ENCODE measurements at places on chromosomes 1 and 21. TPM values are rescaled to one million over a fixed set of nuclear protein-coding genes. Genes with fewer than 3 reads are reported as not detected.
A peak's percentile ranks its signal among the peaks of the same experiment; 100 is the strongest.

- DNase-seq = no peak
- peaks cover 2% of the 10 kb centered on the region for H3K4me1 ChIP-seq
- no peak overlapping the region for H3K4me3 ChIP-seq
- H3K36me3 ChIP-seq = no peaks in the 10 kb centered on the region
Measured at GRCh38 chr21:38475519-38475918, 22.8 kb downstream of the ERG start.

DNA sequence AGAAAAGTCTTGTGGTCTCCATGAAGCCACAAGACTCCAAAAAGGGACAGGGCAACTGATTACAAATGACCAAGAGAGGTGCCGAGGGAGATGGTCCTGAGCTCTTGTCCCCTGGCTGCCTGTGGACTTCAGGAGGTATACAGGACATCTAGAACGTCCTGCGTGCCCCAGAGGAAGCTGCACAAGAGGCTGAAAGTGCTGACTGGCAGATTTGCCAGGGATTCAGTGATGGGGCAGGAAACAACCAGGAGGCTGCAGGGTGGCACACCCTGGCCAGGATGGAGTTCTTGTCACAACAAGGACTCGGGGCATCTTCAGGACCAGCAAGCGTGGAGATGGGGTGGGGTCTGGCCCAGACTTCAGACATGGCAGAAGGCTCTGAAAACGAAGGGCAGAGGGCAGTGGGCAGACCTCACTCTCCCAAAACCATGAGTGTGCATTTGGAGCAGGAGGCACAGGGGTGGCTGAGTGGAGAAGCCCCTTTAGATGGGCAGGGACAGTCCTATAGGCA, 13.4 kb upstream of the PKP1 start:
- H3K27me3 ChIP-seq = peaks cover 7% of the 10 kb centered on the region
- H3K27ac ChIP-seq = no peak overlapping the region
- no peak for DNase-seq
- H3K4me3 ChIP-seq = no peak overlapping the region

- no peak for DNase-seq
- no peaks in the 10 kb centered on the region for H3K4me1 ChIP-seq
- no peak overlapping the region for H3K4me3 ChIP-seq
- H3K27me3 ChIP-seq = peaks cover 3% of the 10 kb centered on the region
Measured at GRCh38 chr1:217402301-217402700, 228.6 kb downstream of the GPATCH2 start.

GRCh38 chr1:151131701-151132334, 14.6 kb downstream of the SEMA6C start:
- peaks cover 12% of the 10 kb centered on the region for H3K4me1 ChIP-seq
- no peaks in the 10 kb centered on the region for H3K27me3 ChIP-seq
- H3K27ac ChIP-seq = peak overlapping the region; percentile 75
- no peaks in the 10 kb centered on the region for H3K36me3 ChIP-seq
- peak overlapping the region; percentile 69 for H3K4me3 ChIP-seq

GRCh38 chr1:24856787-24857506, 73.1 kb downstream of the RUNX3 start:
- no peaks in the 10 kb centered on the region for H3K27me3 ChIP-seq
- H3K4me1 ChIP-seq = peaks cover 5% of the 10 kb centered on the region
- H3K27ac ChIP-seq = no peak overlapping the region
- H3K4me3 ChIP-seq = no peak overlapping the region

DNA sequence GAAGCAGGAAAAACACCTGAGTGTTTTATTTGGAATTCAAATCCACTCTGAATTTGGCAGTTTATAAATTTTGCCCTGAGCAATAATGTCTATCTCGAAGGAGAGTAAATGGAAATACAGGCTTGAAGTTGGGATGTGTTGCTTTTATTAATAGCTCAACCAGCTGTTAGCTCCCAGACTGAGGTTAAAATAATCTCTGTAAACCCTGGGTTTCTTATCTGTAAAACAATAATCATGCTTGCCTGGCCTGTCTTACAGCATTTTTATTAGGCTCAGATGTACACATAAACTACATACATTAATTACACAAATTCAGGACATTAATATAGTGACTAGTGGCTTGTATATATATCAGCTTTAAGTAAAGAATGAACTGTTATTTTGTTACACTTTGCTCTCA, 148.5 kb downstream of the GALNT2 start:
- H3K27me3 ChIP-seq = no peaks in the 10 kb centered on the region
- H3K4me1 ChIP-seq = peaks cover 41% of the 10 kb centered on the region

DNA sequence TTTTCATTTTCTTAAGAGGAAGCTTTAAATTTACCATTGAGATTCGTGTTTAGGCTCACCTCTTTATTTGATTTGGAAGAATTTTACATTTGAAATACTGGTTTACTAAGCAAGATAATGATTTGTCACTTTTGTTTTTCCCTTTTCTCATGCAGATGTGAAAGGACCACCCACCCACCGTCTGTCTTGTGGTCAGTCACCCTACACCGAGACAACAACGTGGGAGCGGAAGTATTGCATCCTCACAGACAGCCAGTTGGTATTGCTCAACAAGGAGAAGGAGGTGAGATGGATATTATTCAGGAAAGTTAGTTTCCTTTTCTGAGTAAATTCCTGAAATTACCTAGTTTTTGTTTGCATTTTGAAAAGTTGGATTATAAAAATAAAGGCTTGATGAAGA, 189.5 kb downstream of the RASAL2 start:
- no peak overlapping the region for H3K27ac ChIP-seq
- no peaks in the 10 kb centered on the region for H3K4me1 ChIP-seq
- H3K4me3 ChIP-seq = no peak overlapping the region
- no peak for DNase-seq
- H3K36me3 ChIP-seq = no peaks in the 10 kb centered on the region

DNA sequence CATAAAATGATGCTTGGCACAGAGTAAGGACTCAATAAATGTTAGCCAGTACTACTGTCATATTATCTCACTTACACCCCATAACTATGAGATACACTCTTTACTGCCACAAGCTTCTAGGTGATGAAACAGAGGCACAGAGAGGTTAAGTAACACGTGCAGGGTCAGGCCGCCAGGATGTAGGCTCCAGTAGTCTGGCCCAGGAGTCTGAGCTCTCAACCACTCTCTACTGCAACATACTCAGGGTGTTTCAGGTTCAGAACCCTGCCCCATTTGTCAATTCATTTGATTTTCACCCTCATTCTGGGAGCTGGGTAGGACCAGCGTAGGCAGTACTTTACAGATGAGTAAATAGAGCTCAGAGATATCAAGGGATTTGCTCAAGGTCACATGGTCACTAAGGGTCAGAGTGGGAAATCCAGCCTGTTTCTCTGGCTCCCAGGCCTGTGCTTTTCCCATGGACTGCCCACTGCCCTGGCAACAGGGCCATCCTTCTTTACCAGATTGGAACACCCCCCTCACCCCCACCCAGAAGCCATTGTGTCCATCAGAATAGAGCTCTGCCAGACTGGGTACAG, 21.2 kb downstream of the IQGAP3 start:
- no peaks in the 10 kb centered on the region for H3K27me3 ChIP-seq
- no peaks in the 10 kb centered on the region for H3K36me3 ChIP-seq
- no peak for DNase-seq
- H3K27ac ChIP-seq = no peak overlapping the region
- no peak overlapping the region for H3K4me3 ChIP-seq
- H3K4me1 ChIP-seq = no peaks in the 10 kb centered on the region

The LRRC8D gene
- total RNA-seq = 26.3 TPM

GRCh38 chr1:31830065-31830464, 14.2 kb upstream of the SPOCD1 start:
- H3K27me3 ChIP-seq = no peaks in the 10 kb centered on the region
- H3K36me3 ChIP-seq = no peaks in the 10 kb centered on the region
- H3K27ac ChIP-seq = no peak overlapping the region
- H3K4me3 ChIP-seq = no peak overlapping the region
- peaks cover 26% of the 10 kb centered on the region for H3K4me1 ChIP-seq
- no peak for DNase-seq

- peaks cover 22% of the 10 kb centered on the region for H3K4me1 ChIP-seq
- H3K27me3 ChIP-seq = peaks cover 14% of the 10 kb centered on the region
- H3K27ac ChIP-seq = peak overlapping the region; percentile 83
- DNase-seq = peak; percentile 46
Measured at GRCh38 chr1:226308166-226308722, 720 bp downstream of the LIN9 start.

- no peak overlapping the region for H3K4me3 ChIP-seq
- no peaks in the 10 kb centered on the region for H3K27me3 ChIP-seq
- H3K4me1 ChIP-seq = peaks cover 20% of the 10 kb centered on the region
- H3K27ac ChIP-seq = no peak overlapping the region
Measured at GRCh38 chr1:167555971-167556714, 2.6 kb upstream of the CREG1 start.

All from activated CD8-positive, alpha-beta T cell treated with anti-CD3 and anti-CD28 coated beads for 36 hours (primary cell).